ENCODE measurements at places on chromosomes 3 and 15.

DNA sequence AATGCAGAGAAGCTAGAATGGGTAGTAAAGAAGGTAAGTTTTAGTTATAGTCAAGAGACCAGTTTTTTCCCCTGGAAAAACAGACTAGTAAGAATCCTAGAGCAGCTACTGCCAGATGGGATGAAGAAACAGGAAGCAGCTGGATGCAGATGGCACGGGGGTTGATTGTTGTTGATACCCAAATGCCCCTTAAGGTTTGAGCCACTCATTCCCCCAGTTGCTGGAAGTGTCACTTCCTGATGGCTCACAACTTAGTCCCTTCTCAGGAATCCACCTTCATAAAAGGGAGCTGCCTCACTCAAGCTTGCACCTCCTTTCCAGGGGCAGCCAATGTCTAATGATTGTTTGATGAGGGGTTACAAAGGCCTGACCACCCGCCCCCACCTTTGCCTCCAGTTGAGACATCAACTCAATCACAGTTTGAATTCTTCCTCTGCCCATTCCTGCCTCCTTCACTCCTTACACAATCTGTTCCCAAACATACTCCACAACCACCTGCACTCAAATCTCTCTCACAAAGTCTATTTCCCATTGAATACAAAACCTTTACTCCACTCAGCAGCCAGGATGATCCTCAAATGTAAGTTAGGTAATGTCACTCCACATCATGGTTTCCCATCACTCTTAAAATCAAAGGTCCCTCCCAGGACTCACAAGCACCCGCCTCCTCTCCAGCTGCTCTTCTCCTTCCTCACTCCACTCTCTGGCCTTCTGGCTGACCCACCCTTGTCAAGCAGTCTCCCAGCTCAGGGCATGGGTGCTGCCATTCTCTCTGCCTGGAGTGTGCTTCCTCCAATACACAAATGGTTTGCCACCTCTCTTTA is 450.1 kb upstream of the THBS1 start:
- no peak for DNase-seq

GRCh38 chr3:140580746-140581145 is 97.1 kb upstream of the TRIM42 start:
- DNase-seq: no peak

- DNase-seq: no peak
Measured at GRCh38 chr3:180223268-180223667, 186.5 kb upstream of the PEX5L start.

- no peak for DNase-seq
Measured at GRCh38 chr3:167723025-167723512, 11.6 kb downstream of the PDCD10 start.

DNA sequence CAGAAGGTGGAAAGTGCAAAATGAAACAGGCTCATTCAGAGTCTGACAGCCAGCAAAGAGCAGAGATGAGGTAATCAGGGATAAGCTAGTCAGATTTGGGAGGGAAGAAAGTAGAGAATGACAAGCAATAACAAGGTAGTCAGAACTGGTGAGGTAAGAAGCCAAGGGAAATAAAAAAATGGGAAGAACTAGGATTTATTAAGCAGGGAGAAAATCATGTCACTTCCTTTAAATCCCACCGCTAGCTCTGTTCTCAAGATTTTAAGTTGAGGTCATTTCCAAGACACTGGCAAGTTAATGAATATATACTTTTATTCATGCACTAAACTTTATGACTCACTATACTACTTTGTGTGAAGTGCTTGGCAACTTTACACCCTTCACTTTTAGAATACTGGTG is 1106.8 kb downstream of the IGSF11 start:
- DNase-seq: no peak

DNA sequence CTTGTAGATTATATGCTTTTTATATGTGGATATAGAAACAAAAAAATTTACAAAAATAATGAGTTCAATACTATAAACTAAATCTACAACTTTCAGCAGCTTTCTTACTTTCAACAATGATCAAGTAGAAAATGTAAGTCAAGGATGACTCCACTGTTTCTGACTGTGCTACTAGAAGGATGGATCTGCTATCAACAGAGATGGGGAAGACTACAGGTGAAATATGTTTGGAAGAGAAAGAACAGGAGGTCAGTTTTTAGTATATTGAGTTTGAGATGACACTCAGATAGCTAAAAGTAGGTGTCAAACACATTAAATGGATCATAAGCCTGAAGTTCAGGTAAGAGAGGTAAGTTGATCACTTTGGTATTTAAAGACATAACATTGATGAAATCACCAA is 107.5 kb downstream of the TBC1D5 start:
- DNase-seq: no peak
